ENCODE measurements at places on chromosomes 5 and 9.

DNA sequence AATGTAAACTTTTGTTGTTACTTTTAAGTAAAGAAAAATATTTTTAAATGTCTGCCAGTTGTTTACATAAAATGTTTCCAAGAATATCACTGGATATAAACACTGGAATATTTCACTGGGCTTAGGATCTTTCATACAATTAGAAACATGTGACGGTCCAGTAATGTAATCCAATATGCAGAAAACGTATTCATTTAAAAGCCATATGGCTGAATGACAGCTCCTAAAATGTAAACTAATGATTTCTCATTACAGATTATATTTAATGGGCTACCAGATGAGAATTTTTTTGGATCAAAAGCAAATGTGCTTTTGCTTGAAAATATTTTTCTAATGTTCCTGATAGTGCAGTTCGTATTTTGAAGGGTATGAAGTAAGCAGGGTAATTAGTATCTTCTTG lies 124.3 kb downstream of the TTC39B start:
- no peak for DNase-seq

- peak; percentile 84 for DNase-seq
Measured at GRCh38 chr9:132768932-132769905, 99.0 kb downstream of the GTF3C4 start.

GRCh38 chr5:131417240-131417869 lies 153.5 kb downstream of the CDC42SE2 start:
- peak; percentile 81 for DNase-seq

- peak; percentile 34 for DNase-seq
Measured at GRCh38 chr9:36995927-36996705, 38.0 kb downstream of the PAX5 start.

DNA sequence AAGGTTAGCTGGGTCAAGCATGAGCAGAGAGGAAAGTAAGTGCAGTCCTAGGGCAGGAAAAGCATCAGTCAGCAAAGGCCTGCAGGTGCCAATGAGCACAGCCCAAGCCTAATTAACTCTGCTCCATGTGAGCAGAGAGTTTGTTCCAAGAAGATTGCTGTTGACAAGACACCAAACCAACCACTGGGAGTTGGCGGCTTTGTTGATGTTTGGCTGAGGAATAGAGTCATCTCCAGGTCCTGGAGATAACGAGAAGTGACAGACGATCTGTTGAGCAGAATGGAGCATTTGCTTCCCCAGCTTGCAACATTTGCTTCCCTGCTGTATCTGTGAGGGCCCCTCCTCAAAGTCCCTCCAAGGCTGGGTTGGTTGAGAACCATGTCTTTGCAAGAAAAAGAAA lies 68.2 kb downstream of the FAM114A2 start:
- no peak for DNase-seq

GRCh38 chr5:40381676-40382363 lies 297.9 kb upstream of the PTGER4 start:
- DNase-seq: no peak

- DNase-seq: no peak
Measured at GRCh38 chr5:179727106-179727505, 5.5 kb upstream of the MAML1 start.

DNA sequence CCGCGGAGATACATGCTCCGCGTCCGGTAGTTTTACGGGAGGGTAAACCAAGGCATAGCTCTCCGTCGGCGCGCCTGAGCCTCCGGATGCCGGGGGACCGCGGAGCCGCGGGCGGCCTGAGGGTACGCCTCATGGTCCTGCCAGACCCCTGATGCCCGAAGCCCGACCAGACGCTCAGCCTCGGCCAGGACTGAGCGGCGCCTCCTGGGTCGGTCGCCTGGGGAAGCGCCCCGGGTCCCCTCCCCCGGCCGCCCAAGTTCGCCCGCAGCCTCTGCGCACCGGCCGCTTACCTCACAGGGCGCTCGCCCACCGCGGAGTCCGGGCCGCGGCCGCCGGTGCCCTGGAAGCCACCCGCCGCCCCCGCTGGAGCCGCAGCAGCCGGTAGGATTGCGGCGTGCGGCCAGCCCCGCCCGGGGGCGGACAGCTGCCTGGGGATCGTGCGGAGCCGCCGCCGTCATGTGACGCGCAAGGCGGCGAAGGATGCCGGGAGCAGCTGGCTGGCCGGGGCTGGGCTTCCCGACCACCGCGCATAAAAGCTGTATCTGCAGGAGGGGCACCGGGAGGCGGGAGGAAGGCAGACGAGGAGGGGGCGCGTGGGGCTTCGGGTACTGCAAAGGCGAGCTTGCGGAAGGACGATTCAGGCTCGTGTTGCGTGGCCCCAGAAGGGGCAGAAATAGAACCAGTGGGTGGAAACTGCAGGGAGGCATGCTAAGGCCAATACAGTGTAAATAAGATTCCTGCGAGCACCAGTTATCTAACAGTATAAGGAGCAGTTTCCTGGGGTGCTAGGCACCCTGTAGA lies at the start of gene FBXO10:
FBXO10 (minus strand) TSS at position 460 of the 801 bp plus-strand sequence. CDS start 34,612 bp downstream, outside the sequence.
- peak; percentile 89 for DNase-seq

Measured in femur (tissue), 1 donor.